Activated CD4-positive, alpha-beta T cell treated with anti-CD3 and anti-CD28 coated beads for 1 hour (primary cell): ENCODE measurements at places on chromosomes 12 and 14.

- no peak for DNase-seq
These were observed 62.5 kb upstream of the PYGL start for GRCh38 chr14:51006781-51007211.

- no peak for DNase-seq
These were observed 11.2 kb upstream of the MAP1LC3B2 start for GRCh38 chr12:116547955-116548501.

DNA sequence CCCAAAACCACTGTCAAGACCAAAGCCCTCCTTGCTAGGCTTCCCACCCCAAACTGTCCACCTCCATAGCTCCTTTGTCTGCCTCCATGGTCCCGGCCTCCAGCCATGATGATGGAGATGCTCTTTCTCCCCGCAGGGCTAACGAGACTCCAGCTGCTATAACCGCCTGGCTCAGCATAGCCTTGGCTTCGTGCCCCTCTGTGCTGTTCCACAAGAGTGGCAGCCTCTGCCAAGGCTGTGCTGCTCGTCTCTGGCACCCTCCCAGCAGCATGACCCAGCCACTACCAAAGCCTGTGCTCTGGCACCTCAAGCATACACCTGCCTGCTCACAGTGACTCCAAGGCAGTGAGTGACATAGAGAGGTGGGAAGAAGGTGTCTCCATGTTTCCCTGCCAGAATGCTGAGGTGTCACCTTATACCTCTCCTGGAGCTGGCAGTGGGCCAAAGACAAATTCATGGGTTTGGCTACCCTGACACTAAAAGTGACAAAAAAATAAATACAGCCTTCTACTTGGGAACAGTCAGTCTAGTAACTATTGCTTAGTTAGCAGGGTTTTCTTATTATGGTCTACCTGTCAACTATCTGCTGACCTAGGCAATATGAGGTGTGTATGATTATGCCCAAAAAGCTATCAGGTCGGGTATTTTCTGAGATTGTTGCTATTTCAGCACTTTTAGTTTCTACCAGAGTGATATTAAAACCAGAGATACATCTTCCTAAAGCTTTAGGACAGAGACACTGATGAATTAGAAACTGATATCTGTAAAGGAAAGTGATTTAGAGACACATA is 16.1 kb upstream of the KRT73 start:
- DNase-seq: peak; percentile 2

GRCh38 chr12:127145929-127146789 is 1120.8 kb upstream of the TMEM132C start:
- DNase-seq: peak; percentile 62

DNA sequence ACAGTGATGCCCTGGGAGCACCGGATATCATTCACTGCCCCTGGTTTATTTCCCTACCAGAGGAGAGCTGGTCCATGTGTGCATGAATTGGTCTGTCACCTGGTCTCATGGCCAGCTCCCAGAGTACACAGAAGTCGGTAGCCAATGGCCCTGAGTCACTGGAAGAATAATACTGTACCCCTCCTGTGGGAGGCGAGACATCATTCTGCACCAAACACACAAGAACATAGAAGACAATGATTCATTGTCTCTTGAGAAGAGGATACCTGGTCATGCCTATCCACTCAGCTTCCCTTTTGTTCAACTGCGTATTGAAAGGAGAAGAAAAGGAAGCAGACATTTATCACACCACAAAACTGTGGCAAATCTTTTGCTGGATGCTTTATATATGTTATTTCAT is 216.2 kb downstream of the DPF3 start:
- DNase-seq: no peak

GRCh38 chr12:118148287-118148686 is 12.4 kb downstream of the PEBP1 start:
- no peak for DNase-seq

DNA sequence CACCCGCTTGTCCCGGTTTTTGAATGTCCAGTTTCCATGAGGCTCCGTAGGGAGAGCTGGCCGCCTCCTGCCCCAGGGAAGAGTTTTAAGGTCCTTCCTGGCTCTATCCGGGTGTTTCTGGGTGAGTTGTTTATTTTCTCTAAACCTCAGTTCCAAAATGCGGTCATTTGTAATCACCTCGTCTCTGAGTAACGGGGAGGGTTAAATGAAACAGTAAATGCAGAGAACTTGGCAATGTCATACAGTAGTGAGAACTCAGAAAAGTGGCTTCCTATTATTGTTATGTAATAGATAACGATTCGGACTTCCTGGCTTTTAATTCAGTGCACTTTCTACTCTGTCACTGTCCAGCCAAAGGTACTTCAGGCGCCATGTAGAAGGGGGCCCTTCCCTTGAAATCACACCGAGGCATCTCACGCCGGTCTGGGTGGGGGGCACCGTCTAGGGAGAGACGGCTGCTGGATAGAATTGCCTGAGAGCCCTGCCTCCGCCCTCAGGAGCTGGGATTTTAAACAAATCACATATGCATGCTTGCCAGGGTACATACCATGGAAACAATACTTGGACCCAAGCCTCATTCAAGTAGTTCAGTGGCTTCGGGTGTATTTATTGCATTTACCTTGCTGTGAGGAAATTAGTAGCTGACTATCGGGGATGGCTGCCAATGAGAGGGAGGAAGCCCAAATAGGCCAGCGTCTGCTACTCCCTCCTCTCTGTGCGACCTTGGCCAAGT is 26.4 kb downstream of the NOS1 start:
- no peak for DNase-seq

DNA sequence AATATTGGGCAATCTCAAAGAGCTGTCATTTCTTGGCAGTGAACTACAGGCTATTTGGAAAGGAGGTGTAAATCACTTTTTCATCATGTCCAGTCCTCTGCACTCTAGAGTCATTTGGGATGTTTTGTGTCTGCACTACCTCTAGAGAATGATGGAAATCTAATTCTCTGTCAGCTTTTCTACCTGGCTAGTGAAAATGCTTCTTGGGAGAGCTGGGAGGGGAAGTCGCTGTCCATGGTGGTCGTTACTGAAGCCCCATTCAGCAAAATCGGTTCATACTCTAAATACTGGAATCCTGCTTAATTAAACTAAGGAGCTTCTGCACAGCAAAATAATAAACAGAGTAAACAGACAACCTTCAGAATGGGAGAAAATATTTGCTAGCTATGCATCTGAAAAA is 251.8 kb downstream of the APAF1 start:
- DNase-seq: no peak

- DNase-seq: no peak
These were observed 27.6 kb downstream of the SLC2A13 start for GRCh38 chr12:40078266-40078665.

DNA sequence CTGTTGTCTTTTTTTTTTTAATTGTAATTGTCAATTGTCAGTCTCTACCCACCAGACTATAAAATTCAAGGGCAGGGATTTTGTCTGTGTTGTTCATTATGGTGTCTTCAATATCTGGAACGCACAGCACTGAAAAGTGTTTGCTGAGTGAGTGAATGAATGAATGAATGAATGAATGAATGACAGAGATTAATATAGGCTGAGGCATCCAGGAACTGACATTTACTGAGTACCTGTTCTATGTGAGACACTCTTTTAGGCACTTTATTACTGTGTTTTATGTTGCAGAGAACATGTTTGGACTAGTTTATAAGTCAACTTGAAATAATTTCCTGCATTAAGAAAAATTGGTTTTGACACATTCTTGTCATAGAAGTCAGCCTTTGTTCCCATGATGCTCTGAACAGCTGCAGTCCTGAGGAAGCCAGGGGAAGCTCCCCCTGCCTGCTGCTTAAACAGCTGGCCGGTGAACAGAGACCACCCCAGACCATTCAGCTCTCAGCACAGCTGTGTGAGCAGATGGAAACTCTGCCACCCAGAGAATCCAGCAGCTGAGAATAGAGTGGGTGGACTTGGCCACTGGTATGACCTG is 160.7 kb upstream of the CCND2 start:
- no peak for DNase-seq

- DNase-seq: no peak
These were observed 36.1 kb downstream of the KCTD10 start for GRCh38 chr12:109440851-109441490.

- no peak for DNase-seq
These were observed 404.7 kb upstream of the FLRT2 start for GRCh38 chr14:85125291-85125670.

GRCh38 chr12:59452259-59452658 is 143.6 kb upstream of the SLC16A7 start:
- DNase-seq: no peak

DNA sequence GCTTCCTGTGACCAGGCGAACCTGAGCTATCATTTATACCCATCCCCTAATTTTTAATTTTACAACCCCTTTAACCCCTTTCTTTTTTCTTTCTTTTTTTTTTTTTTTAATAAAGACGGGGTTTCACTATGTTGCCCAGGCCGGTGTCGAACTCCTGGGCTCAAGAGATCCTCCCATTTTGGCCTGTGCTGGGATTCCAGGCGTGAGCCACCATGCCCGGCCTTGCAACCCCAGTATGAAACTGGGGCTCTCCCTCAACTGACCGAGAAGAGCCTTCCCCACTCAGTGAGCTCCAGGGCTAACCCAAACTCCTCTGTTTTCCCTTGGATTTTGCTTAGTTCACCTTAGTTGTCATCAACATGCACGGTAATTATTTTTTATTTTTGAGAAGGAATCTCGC is 992 bp downstream of the CPSF2 start:
- no peak for DNase-seq

DNA sequence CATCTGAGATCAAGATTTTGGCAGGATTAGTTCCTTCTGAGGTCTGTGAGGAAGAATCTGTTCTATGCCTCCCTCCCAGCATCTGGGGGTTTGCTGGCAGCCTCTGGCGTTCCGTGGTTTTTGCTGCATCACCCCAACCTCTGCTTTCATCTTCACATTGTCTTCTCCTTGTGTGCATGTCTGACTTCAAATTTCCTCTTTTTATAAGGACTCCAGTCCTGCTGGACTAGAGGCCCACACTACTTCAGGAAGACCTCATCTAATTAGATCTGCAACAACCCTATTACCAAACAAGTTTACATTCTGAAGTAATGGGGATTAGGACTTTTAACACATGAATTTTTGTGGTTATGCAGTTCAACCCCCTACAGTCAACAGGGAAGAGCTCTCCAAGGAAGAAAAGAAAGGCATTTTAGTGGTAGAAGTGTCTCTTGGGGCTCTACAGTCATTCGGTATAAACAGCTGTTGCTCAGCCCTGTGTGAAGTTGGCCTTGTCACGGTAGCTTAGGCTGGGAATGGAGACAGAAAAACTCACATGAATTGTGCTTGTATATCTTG is 89.7 kb downstream of the CAND1 start:
- no peak for DNase-seq

GRCh38 chr12:50665609-50666008 is 98.3 kb upstream of the ATF1 start:
- no peak for DNase-seq

DNA sequence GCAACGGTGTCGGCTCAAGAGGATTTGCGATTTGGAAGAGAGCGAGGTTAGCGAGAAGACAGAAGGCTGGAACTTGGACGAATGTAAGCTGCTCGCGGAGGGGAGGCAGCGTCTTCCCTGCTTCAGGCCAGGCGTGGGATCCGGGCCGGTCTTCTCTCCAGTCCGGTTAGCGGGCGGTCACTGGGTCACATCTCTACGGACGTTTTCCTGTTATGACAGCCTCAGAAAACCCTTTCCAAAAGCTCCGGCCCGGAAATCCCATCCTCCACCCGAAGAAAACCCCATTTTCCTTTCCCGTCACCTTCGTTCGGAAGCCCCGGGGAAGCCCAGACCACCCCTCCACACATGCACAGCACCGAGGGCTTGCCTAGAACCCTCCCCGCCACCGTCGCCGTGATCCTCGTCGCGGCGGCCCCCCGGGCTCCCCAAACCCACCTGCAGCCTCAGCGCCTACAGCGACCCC is 268 bp downstream of the NDUFB1 start:
- DNase-seq: no peak
